ENCODE measurements at places on chromosomes 6 and 20. TPM values are rescaled to one million over a fixed set of nuclear protein-coding genes. Genes with fewer than 3 reads are reported as not detected.

Gene ACSS1
- total RNA-seq, result 6.1 TPM

Gene TCF21
- not detected for total RNA-seq

Gene CFAP206
- 0.19 TPM for total RNA-seq

Gene BPI
- not detected for total RNA-seq

Gene GPSM3
- total RNA-seq, result 4.2 TPM

Gene SAMD5
- 1.2 TPM for total RNA-seq

Gene AVP
- not detected for total RNA-seq

All from endothelial cell of coronary artery (primary cell).